ENCODE measurements at places on chromosomes 6 and 20.

GRCh38 chr6:50850223-50851048, 31.8 kb downstream of the TFAP2B start:
- no peak for DNase-seq

- DNase-seq = no peak
These were observed 28.3 kb upstream of the TMEM181 start for GRCh38 chr6:158531566-158531965.

- DNase-seq = no peak
These were observed 34.2 kb downstream of the CD83 start for GRCh38 chr6:14151773-14152172.

DNA sequence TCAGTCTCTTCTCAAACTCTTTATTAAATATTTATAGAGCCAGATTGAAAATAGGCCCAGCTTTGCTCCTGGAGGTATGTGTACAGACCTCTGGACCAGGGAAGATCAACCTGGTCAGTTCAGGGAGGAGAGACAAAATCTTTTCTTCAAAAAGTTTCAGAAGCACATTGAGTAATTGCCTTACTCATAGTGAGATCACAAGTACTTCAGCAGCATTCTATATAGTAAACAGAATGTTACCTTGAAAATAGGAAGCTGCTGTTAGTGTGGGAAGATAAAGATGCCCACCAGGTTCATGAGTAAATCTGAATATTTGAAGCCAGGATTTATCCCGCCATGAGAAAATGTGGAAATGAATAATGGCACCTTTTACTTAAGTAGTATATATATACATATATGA, 665.9 kb upstream of the CITED2 start:
- DNase-seq = no peak

DNA sequence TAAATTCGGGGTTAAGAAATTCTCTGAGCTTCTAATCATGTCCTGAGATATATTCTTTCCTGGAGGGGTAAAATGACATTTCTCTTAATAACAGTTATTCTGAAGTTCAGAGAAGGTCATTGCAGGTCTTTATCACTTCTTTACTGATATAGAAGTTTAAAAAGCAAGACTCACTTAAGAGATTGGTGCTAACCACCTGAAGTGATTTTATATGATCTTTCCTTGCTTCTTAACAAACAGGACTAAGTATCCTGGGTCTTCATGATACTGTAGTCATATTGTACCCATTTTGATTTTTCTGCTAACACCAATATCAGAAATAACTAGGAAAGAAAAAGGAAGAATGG, 39.3 kb upstream of the PRDM1 start:
- DNase-seq = no peak

DNA sequence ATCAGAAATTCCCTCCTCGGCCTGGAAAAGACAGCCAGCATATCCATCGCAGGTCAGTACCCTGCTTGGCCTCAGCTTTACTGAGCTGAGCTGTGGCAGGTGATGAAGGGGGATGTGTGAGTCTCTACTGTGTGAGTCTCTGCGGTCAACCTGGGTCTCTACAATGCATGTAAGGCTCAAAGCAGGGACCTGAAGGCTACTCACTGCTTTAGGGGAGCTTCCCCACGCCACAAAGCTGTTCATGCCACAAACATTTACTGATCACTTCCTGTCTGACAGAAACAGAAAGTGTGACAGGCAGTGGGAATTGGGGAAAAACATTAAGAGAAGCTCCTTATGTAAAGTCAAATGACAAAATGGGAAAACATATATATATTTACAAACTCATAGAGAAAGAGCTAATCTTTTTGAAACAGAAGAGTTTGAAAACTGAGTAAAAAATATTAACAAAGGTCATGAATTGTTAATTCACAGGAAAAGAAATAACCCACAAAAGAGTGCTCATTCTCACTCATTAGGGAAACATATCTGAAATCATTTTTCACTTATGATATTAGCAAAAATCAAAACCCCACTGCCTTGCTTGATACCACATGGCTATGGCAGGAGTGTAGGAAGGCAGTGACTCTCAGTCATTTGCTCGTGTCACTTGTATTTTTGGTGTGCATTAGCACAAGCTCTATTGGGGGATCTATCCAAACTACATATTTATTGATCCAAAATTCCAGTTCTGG, 5.8 kb downstream of the BTN3A3 start:
- DNase-seq = peak; percentile 57

GRCh38 chr6:9581155-9581554, 833.7 kb downstream of the TFAP2A start:
- no peak for DNase-seq

- no peak for DNase-seq
These were observed 13.7 kb downstream of the BPIFA1 start for GRCh38 chr20:33249456-33249855.

DNA sequence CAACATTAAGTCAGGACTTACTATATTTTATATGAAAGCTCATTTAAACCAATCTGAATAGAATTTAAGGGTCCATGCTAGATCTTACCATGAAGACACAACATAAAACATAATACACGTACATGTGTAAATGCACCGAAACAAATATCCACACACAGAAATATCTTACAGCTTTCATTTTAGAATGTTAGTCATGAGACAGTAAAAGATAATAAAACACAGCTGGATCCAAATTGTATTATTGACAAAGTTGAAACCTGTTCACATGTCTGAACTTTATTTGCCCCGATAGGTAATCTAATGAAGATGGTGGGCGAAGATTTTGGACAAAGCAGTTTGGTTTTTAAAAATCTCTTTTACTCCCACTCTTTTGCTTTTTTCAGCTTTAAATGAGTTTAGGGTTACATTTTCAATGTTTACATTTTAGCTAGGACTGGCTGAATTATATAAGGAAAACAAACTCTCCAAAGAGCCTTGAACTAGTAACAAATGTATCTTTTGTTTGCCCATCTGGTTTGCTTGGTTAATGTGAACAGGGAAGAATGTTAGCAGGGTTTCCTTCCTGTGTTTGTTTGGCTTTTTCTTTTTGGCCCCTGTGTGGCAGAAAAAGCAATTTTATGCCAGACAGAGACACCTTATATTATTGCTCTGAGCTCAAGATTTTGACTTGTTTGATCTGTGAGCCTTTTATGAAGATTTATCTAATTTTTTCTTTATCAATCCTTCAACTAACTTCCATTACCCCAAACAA, 5.1 kb upstream of the TMEM181 start:
- DNase-seq = no peak

- no peak for DNase-seq
These were observed 35.8 kb downstream of the NEDD9 start for GRCh38 chr6:11196511-11197174.

DNA sequence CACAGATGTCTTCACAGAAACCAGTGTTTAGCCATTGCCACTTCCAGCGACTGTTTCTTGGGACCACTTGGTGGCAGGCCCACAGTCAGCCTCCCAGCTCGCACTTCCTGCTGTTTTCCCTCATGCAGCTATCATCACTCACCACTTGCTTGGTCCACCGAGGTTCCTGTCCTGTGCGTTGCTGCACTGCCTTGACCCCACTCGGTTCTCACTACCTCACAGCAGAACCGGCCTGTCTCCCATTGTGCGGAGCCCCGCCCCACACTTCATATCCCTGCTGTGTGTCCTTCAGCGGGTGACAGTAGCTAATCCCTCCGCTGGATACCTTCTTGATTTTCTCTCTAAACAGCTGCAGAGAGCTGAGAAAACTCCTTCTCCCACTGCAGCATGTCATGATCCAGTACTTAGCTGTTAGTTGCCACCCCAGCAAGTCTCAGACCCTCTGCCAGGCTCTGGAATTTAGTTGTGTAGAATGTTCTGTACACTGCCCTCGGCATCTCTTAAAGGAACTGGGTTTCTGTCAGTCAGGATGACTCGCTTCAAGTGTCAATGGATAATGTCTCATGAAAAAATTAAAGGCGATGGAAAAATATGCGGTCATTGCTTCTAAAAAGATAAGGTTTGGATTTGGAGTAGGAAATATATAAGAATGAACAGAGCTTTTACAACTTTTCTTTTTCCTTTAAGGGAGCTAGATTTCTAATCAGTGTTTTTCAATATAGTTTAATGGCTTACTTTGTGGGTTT, 208.0 kb downstream of the FARS2 start:
- no peak for DNase-seq

DNA sequence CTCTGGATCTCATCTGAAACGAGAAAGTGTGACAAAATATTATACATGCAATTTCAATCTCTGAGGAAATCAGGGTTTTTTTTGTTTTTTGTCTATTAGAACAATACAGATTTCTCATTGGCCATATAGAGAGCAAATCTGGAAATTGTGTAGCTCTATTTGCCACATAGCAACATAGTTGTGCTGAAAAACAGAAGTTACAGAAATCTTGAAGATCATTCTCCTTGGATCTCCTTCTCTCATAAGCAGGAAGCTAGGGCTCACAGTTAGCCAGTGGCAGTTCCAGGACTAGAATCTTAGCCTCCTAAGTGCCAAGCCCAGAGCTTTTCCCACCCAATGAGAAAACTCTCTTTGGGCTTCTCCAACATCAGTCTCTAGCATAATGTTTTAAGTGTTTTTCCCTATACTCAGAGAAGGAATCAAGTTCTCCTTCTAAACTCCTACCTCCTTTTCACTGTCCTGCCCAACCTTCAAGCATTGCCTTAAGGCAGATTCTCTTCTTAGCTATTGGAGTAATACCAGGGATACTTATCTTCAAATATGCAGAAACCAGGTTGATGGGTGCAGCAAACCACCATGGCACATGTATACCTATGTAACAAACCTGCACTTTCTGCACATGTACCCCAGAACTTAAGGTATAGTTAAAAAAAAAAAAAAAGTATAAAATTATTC, 211.6 kb downstream of the ALDH8A1 start:
- DNase-seq = no peak

DNA sequence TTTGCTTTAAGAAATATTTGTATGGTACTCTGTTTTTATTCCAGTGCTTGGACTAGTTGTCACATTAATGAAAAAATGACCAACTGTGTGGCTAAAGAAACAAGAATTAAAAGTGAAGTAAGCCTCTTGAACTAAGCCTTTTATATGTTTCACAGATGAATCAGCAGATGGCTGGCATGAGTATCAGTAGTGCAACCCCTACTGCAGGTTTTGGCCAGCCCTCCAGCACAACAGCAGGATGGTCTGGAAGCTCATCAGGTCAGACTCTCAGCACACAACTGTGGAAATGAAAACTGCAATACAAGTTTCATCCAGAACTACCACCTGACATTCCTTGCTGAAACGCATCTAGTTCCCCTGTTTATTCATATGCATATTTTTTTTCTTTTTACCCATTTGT, 96.8 kb downstream of the B3GAT2 start:
- DNase-seq = no peak

DNA sequence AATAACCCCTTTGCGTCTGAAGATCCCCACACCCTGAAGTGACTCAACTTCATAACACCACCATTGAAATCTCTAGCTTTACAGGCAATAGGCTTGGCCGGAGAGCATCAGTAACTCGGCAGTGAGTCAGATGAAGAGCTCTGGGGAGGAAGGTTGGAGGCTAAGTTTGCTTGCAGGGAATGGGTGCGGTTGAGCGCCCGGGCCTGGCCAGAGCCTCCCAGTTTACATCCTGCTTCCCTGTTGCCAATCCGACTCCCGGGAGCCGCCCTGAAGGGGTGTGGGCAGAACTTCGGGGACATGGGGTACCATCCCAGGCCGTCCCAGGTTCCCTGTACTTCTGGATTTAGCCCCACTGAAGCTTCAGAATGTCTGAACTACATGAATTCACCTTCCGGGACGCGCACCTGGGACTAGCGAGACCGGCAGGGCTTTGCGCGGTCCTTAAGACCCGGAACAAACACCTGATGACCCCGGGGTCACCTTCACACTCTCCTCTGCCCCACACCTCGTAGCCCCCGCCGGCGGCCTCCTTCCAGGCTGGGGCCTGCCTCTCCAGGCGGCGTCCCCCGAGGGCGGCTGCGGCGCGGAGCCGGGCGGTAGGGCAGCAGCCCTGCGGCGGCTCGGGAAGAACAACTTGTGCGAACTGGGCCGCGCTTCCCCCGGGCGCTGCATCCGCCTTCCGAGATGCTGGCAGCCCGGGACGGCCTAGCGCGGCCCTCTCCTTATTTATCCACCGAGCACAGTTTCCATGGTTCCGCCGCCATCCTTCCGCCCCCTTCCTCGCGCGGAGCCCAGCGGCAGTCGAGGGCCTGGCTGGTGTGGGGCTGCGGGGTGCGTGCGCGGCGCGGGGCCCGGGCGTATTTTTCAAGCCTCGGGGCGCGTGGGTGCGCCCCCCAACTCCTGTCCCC, 56.6 kb upstream of the RREB1 start:
- peak; percentile 33 for DNase-seq

DNA sequence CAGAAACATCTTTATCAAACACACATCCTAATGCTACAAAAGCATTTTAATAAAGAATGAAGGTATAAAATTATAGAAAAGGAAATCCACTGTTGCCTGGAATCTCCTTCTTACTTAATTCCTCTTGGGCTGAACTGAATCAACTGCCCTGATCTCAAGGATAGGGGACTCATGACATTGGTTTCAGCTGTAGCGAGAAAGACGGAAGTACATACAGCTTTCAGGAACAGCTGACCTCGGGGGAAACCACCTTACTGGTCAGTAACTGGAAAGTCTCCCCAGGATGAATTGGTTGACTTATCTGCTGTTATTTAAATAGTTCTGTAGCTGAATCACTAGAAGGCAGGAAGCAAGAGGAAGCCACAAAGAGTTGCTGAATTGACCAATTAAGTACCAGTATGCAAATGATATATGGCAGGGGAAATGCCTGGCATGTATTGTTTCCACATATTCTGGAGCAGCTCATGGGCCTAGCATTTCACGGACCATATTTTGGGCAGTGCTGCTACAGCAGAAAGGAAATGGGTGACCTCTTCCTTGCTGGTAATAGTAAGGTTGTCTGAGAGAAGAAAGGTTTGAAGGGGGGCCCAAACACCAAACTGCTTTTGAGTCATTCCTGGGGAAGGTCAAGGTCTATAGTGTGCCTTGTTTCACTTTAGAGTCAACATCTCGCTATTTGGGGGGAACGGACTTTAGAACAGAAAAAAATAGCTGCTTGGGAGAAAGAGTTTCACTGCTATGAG, 43.7 kb upstream of the MAP7 start:
- DNase-seq = peak; percentile 45

DNA sequence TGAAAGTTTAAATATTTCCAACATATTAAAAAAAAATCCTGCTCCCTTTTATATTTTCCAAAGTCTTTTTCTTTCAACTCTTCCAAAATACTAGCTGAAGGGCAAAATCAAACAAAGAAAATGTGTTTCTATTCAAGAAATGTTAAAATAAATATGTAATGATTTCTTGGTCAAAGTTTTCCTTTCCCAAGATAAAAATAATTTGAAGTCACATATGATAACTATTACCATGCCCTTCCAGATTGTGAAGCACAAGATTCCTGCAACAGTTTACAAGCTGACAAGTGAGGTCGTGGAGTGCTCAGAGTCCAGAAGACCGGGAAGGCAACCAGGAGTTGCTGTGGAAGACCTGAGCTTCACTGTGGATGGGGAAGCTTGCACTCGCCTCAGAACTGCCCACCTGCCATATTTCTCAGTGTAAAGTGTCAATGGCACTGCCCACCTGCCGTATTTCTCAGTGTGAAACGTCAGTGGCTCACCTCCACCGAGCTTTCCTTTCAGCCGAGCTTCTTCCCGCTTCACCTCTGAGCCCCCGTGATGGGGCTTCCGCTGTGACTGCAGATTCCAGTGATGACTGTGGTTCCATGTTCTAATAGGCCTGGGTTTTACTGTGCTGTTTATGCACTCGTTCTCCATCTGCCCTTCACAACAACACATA, 160.5 kb downstream of the THBS2 start:
- no peak for DNase-seq

Measured in activated naive CD4-positive, alpha-beta T cell treated with Interleukin-2 at 50 U/mL for 16 hours (primary cell).